Activated CD4-positive, alpha-beta T cell treated with anti-CD3 and anti-CD28 coated beads, Interleukin-2, Interleukin-4, amounts not matched to agents 100 ng/mL and 50 ng/mL, durations not matched to agents 16 hours and 8 hours (primary cell): ENCODE measurements at places on chromosomes 12 and 14.
A peak's percentile ranks its signal among the peaks of the same experiment; 100 is the strongest.

- DNase-seq: no peak
Measured at GRCh38 chr14:22107753-22108152, 434.1 kb upstream of the OR4E1 start.

DNA sequence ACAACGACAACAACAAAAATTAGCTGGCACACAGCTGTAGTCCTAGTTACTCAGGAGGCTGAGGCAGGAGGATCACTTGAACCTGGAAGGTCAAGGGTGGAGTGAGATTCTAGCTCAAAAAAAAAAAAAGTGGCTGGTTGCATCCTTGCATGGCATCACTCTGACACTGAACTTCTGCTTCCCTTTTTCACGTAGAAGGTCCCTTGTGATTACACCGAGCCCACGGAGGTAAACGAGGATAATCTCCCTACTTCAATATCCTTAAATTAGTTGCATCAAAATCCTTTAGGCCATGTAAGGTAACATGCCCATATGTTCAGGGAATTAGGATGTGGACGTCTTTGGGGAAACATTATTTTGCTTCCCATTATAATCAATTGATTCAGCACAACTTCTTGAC, 4.0 kb upstream of the PPP4R4 start:
- no peak for DNase-seq

GRCh38 chr14:70212752-70213151, 24.0 kb upstream of the SLC8A3 start:
- no peak for DNase-seq

GRCh38 chr14:102574281-102575159, 17.9 kb upstream of the RCOR1 start:
- DNase-seq: no peak

DNA sequence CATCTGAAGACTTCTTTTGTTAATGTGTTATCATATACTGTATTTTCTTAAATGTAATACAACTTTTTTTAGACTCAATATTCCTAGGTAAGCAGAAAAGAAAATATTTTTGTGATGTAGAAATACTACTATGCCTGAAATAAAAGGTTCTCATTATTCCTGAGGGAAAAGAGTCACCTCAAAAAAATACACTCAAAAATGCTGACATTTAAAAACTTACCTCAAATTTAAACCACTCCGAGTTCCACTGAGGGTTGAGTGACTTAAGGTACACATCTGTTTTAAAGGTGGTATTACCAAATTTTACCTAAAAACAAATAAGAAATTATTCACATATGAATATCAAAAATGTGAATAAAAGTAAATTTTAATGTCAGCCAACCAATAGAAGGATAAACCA, 9.3 kb downstream of the C2CD5 start:
- no peak for DNase-seq

GRCh38 chr12:14691560-14691959, 4.8 kb downstream of the GUCY2C start:
- DNase-seq: no peak

- DNase-seq: no peak
Measured at GRCh38 chr12:131455581-131456110, 255.2 kb upstream of the SFSWAP start.

GRCh38 chr12:32197421-32197820, 90.8 kb downstream of the BICD1 start:
- no peak for DNase-seq

DNA sequence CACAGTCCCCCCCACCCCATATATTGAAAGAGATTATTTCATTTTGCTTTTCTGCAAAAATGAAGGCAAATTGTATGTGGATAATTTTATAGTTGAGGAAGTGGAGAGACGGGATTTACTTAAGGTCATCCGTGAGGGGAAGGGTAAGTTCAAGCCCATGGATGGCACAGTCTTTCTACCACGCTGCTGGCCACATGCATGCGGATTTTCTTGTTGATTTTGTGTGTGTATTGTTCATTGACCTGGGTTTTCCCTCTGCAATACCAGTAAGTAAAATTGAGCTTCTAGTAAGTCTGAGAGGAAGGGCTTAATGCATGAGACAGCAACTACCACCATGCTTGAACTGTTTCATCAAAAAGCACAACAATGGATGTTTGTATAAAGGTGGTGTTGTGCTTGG, 35.1 kb downstream of the ACACB start:
- no peak for DNase-seq

DNA sequence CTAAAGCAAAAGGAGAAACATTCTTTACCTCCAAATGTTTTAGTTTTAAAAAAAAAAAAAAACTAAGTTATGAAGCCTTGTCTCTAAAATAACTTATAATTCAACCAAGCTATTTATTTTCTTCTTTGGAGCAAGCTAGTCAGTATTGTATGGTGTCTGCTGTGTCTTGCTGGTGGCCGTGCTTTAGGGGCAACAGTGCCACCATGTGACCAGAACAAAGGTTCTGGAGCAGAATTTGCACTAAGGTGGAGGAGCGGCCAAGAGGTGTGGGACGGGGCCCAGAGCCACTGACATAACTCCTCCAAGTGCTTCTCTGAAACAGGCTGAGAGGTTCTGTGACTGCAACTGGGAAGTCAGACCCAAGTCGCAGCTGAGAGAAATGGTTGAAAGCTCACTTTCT, 4.5 kb downstream of the FICD start:
- no peak for DNase-seq

DNA sequence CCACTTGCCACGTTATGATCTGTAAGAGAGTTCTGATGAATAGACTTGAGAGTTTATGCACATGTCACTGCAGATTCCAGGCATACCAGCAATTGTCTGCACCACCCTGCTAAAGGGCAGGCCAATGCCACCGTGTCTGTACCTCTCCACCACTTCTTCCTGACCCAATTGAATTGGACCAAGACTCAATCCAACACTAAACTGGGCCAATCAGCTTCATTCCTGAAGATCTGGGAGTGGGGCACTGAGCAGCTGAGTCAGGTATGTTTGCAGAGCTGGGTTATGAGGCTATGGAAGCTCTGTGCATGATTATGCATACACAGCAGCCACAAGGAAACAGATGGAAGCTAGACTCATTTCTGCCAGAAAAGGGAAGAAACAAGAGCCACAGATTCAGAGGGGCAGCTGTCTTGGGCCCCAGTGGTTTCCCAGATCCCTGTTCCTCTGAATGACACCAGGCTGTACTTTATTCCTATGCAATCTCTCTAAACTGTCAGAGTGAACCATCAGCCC, 28.0 kb downstream of the DAO start:
- DNase-seq: no peak

- peak; percentile 87 for DNase-seq
Measured at GRCh38 chr14:63478010-63478409, 65.2 kb downstream of the PPP2R5E start.

GRCh38 chr12:116765271-116765670, 27.2 kb downstream of the RNFT2 start:
- DNase-seq: no peak

GRCh38 chr14:92880851-92881250, 42.1 kb upstream of the CHGA start:
- no peak for DNase-seq

GRCh38 chr14:75107186-75107585, 19.7 kb downstream of the NEK9 start:
- DNase-seq: no peak

DNA sequence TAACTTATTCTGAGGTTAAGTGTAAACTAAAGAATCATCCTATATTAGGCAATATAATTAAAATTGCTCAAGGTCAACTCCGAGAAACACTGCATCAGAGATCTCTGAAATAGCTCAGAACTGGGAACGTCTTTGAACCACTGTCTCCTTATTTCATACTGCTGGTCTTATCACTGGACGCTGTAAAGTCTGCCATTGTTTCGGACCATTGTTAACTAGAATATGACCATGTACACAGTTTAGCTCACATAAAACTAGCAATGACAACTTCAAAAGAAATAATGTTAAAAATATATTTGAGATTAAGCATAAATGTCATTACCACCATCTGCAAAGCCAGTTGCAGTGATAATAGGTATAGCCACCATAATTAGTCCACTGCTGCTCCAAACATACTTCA, 2.9 kb downstream of the ABCD2 start:
- no peak for DNase-seq

DNA sequence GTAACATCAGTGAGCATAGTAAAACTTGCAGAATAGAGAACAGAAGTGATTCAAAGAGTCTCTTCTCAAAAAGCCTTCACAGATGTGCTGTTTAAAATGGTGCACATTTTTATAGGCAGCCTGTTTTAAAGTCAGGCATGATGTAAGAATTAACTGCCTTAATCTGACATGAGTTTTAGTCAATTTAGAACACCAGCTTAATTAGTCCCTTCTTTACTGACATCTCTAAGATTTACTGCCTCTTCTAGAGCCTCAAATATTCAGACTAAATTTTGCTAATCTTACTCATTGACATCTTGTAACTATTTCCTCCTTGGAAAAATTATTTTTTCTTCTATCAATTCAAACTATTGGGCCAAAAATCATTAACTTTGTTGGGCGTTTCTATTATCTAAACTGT, 782.5 kb downstream of the C12orf50 start:
- no peak for DNase-seq

GRCh38 chr14:21068521-21069387, 1.4 kb upstream of the ARHGEF40 start:
- DNase-seq: peak; percentile 28

- DNase-seq: no peak
Measured at GRCh38 chr14:70391493-70392391, 25.1 kb downstream of the SYNJ2BP start.

DNA sequence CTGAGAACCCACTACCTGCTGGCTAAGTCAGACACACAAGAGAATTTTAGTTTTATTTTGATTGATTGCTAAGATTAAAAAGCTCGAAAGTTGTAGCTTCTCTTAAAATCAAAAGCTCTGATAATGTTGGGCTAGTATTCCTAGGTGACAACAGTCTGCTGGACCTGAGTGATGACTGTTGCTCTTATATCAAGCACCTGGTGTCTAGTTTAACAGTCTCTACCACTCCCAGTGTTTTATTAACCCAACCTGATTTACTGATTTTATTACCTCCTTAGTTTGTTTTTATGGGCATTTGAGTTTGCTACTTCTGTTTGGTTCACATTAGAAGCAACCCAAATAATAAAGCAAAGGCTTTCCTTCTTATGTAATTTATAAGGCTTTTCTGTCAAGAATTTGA, 41.8 kb downstream of the ATP6V1D start:
- DNase-seq: no peak

GRCh38 chr14:104384776-104385071, 194.8 kb upstream of the C14orf180 start:
- DNase-seq: no peak

- DNase-seq: no peak
Measured at GRCh38 chr14:88380405-88380804, 5.1 kb upstream of the SPATA7 start.

DNA sequence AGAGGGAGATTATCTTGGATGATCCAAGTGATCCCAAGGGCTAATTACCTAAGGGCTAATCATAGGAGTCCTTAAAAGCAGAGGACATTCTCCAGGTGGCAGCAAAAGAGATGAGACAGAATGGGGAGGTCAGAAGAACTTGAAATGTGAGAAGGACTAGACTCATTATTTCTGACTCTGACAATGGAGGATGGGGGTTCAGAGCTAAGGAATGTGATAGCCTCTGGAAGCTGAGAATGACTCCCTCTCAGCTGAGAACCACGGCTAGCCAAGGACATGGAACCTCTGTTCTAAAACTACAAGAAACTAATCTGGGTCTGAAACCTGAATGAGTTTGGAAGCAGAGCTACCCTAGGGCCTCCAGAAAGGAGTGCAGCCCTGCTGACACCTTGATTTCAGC, 35.6 kb upstream of the ANKS1B start:
- no peak for DNase-seq

GRCh38 chr14:100201701-100202100, 37.2 kb upstream of the YY1 start:
- DNase-seq: no peak

DNA sequence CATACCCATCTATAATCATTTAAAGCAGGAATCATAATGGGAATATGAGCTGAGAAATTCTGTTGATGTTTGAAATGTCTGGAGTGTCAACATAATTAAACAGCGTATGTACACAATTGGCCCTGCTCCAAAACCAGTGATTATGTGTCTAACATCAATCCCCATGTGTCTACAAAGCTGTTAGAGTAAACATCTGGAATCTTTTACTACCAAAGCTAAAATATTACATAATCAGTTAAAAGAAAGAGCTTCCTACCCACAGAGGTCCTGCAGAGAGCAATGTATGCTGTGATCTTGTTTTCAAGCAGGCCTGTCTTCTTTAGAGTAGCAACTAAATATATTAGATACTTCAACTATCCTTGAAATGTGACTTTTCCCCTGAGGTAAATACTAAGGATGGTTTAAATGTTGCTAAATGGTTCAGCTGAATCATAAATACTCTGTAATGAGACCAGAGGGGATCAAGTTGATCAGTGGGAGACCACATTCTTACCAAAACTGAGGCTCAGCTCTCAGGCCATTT, 74.3 kb downstream of the RASSF8 start:
- no peak for DNase-seq

GRCh38 chr14:95784137-95784536, 70.2 kb upstream of the TCL1A start:
- DNase-seq: peak; percentile 3

DNA sequence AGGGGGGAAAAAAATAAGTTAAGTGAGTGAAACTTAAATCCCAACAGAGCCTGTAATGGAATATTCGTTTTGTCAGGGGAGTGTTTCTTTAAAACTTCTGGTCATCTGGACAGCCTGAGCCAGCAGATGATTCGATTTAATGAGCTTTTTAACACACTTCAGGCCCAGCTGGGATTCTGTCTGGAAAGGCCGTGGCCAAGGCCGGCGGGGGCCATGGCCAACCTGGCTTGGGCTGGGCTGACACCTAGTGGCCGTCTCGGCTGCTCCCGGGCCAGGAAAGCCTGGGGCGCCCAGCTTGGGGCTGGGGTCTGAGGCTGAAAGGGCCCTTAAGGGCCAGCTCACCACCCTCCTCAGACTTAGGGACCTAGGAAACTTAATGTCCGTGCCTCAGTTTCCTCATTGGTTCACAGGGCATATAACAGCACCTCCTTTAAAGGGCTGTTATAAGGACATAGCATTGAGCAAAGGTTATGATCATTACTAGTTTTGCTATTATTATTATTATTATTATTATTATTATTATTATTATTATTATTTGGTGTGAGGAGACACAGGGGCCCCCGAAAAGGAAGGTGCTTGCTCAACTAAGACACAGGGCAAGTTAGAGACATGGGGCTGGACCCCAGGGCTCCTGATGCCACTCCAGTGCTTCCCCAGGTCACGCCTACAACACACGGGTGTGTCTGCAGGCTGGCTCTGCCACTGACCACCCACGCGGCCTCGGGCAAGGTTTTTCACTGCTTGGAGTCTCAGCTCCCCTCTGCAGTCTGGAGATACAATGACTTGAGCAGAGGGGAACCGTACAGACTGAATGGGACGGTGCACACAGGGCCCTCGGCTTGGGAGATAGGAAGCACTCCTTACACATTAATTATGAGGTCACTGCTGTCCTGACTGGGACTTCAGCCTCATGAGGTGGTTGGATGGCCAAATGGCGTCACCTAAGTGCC, 84.0 kb downstream of the SYNE3 start:
- no peak for DNase-seq

- no peak for DNase-seq
Measured at GRCh38 chr12:7344833-7345606, 41.1 kb downstream of the ACSM4 start.
